Thoracic aorta (tissue), 2 donors: ENCODE measurements at places on chromosomes 1 and 21. TPM values are rescaled to one million over a fixed set of nuclear protein-coding genes. Genes with fewer than 3 reads are reported as not detected.

SDHB gene
- 81.5 TPM for total RNA-seq

GRCh38 chr1:165844114-165844798 lies 16.8 kb downstream of the UCK2 start:
- peaks cover 5% of the 10 kb centered on the region for H3K4me1 ChIP-seq
- no peaks in the 10 kb centered on the region for H3K27me3 ChIP-seq
- no peak overlapping the region for H3K4me3 ChIP-seq
- no peak for DNase-seq
- no peaks in the 10 kb centered on the region for H3K36me3 ChIP-seq

PLK3 gene
- total RNA-seq: 103 TPM

GREM2 gene
- total RNA-seq: 1.6 TPM

DNA sequence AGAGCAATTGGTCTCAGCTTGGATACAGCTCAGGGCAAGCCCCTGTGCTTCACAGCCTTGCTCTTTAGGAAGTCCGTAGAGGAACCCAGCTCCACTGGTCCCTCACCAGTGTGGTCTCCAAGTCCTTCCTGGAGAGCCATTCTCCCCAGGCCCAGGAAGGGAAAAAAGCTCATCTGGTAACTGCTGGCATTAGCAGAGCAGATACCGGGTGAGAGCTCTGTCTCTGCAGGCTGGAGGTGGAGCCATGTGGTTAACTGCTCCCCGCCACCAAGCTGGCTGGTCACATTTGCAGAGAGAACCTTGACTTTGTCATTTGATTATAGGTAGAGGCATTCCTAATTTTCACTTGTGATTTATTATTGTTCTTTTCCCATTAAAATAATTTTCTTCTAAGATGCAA lies 169.6 kb downstream of the ROR1 start:
- H3K27ac ChIP-seq: no peak overlapping the region
- H3K36me3 ChIP-seq: no peaks in the 10 kb centered on the region
- H3K4me3 ChIP-seq: no peak overlapping the region
- peaks cover 86% of the 10 kb centered on the region for H3K4me1 ChIP-seq
- DNase-seq: no peak

GRCh38 chr1:155182052-155182550 lies 8.5 kb downstream of the TRIM46 start:
- no peak overlapping the region for H3K27ac ChIP-seq
- no peaks in the 10 kb centered on the region for H3K36me3 ChIP-seq
- no peaks in the 10 kb centered on the region for H3K27me3 ChIP-seq
- DNase-seq: no peak
- H3K4me3 ChIP-seq: no peak overlapping the region
